Activated effector memory CD4-positive, alpha-beta T cell treated with anti-CD3 and anti-CD28 coated beads, Interleukin-2, amount 50 U/mL, for 16 hours (primary cell): ENCODE measurements at places on chromosomes 11 and 22.
A peak's percentile ranks its signal among the peaks of the same experiment; 100 is the strongest.

DNA sequence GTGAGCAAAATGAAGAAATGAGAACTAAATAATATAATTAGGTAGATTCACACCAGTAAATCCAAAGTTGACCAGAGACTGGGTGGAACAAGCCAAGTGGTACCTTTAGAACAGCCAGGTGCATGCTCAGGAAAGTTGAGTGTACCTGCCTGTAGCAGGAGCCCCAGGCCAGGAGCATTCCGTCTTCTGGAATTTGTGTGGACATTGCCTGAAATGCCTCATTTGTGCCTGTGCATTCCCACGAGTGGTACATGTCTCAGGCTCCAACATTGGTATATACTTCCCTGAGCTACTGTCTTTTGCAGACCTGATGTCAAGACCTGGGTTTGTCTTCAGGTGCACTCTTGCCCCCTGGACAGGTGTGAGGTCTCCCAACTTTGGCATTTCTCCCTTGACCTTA, 187.6 kb upstream of the NECTIN1 start:
- no peak for DNase-seq

- no peak for DNase-seq
Measured at GRCh38 chr11:78982473-78982872, 407.8 kb upstream of the NARS2 start.

GRCh38 chr11:11171285-11171684, 181.8 kb downstream of the CSNK2A3 start:
- no peak for DNase-seq

DNA sequence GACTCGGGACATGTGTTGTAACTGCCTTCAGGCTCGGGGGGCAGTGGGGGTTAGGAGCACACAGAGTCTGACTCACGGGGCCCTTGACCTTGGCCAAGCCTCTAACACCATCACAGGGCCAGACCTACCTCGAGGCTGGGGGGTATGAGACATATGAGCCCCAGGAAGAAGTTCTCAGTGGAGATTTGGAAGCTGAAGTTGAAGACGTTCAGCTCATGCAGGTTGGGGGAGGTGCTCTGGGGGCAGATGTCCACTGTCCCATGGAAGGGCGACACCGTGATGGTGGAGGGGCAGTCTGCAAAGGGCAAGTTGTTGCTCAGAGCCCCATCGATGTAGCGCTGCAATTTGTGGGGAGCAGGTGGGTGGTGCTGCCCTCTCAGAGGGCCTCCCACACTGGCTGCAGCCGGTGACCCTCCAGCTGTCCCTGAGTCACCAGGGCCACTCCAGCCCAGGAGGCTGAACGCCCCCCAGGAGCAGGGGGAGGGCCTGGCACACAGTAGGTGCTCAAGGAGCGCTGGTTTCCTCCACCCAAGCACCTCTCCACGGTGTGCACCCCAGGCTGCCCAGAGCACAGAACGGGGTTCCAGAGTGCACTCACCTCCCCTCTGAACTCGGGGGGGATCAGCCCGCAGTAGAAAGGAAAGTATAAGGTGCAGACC, 2.5 kb downstream of the PNPLA5 start:
- DNase-seq = peak; percentile 36

- DNase-seq = no peak
Measured at GRCh38 chr11:19673924-19674729, 38.5 kb upstream of the NAV2 start.

DNA sequence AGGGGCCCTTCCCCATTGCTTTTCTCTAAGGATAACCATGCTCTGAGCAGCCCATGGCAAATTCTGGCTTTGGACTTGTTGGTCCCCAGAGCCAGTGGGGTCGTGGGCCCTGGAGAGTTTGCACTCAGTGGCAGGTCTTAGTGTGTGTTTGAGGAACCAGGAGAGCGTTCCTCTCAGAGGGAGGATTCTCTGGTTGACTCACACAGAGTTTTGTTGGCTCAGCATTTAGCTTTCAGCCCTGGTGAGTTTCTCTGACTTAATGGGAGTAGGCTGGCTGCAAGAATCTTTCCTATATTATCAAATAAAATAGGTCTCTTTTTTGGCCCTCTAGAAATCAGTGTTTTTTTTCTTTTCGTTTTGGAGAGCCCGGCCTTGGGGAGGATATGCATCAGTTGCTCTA, 20.9 kb downstream of the ST14 start:
- DNase-seq = no peak

DNA sequence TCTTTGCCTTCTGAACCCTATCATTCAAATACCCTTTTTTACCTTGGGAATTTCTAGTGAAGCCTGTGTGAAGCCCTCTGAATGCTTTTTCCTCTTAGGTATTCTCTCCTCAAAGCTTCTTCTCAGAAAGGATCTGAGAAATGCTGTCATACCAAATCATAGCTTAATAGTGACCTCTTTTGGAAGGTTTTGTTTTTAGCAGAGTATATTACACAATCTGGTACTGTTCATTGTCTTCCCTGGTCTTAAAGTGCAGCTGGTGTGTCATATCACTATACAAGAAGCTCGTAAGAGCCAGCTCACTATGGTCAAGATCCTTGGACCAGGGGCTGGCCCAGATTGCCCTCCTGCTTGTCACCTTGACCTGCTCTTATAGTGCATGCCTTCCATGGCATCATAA, 204.4 kb upstream of the ANO5 start:
- no peak for DNase-seq

GRCh38 chr22:49953027-49953679, 7.4 kb upstream of the PIM3 start:
- no peak for DNase-seq

- no peak for DNase-seq
Measured at GRCh38 chr22:43101306-43101705, 9.2 kb upstream of the BIK start.
